ENCODE measurements at places on chromosomes 2 and 18. TPM values are rescaled to one million over a fixed set of nuclear protein-coding genes. Genes with fewer than 3 reads are reported as not detected.

Gene PDIA6
- 287 TPM for total RNA-seq

Gene TXNL1
- total RNA-seq = 88.8 TPM

Gene ANKRD53
- total RNA-seq = 0.03 TPM

Gene STPG4
- total RNA-seq = 0.70 TPM

Gene UGT1A4
- not detected for total RNA-seq

Gene MERTK
- total RNA-seq = 2.4 TPM

Gene MTX2
- 153 TPM for total RNA-seq

Gene GTF2A1L
- total RNA-seq = not detected

Gene NIFK
- 104 TPM for total RNA-seq

Gene GCG
- total RNA-seq = not detected

Gene CCDC85A
- total RNA-seq = 0.19 TPM

Gene ALK
- 0.06 TPM for total RNA-seq
